ENCODE measurements at places on chromosomes 1 and 21.

DNA sequence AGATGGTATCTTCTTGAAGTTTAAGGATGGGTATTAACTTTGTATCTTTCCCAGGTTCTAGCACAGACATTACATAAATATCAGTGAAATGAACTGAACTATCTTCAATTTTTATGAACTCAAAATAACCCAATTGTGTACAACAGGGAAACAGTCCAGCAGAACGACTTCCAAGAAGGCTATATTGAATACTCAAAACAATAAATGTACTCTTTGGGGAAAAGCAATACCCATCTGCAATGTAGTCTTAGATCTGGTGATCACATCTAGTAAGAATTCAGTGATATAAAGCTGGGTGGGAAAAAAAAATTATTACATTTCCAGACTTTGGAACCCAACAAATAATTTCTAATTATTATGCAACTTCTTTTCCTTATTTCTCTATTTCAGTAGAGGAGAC lies 33.1 kb upstream of the GORAB start:
- DNase-seq: peak; percentile 72

GRCh38 chr1:72063364-72064044 lies 218.8 kb downstream of the NEGR1 start:
- no peak for DNase-seq

- no peak for DNase-seq
Observed at GRCh38 chr21:27366646-27367235, 399.9 kb upstream of the ADAMTS5 start.

GRCh38 chr1:112114540-112114939 lies 125.1 kb upstream of the KCND3 start:
- no peak for DNase-seq

DNA sequence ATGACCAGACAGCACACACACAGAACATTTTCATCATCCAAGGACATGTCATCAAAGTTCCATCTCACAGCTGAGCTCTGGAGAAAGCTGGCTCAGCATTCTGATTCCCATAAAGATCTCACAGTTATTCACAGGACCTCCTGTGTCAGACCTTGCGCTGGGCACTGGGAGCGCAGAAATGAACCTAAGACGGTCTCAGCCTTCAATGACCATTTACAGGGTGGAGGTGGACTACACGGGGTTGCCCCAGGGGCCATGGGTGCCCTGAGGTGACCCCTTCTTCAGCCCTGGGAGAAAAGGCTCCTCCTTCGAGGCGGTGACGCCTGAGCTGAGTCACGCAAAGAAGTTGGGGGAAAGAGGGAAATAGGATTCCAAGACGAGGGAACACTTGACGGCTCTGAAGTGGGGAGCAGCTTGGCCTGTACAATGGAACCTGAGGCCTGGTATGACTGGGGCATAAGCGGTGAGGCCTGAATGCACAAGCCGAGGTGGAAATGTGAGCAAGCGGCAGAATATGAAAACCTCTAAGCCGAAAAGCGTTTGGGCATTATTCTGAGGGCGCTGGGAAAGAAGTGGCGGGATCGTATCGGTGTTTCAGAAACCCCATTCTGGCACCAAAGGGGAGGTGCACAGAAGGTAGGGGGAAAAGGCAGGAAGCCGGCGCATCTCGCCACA lies 797 bp downstream of the CC2D1B start:
- DNase-seq: no peak

DNA sequence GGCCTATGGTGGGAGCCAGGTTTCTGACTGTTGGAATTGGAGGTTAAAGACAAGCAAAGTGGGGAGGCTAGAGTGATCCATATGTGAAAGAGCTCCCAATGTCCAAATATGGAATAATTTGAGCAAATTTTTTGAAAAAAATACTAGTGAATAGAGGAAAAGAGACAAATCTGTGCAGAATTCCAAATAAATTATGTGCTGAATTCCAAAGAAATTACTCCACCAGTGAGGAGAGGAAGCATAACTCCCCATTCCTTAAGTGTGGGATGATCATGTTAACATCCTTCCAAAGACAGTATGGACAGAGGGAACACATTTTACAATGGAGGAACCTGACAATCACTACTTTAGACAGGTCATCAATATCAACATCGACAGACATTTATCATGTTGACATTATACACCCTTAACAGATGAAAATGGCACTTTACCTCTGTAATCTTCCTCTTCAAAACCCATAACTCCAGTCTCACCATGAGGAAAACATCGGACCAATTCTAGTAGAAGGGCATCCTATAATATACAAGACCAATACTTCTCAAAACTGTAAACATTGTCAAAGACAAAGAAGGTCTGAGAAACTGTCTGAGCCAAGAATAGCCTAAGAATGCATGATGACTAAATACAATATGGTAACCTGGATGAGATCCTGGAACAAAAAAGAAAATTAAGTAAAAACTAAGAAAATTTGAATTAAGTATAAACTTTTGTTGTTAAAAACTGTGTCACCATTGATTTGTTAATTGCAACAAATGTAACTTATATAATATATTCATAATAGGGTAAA lies 71.5 kb upstream of the RGS4 start:
- DNase-seq: no peak

- no peak for DNase-seq
Observed at GRCh38 chr1:211535346-211535745, 43.4 kb upstream of the RD3 start.

DNA sequence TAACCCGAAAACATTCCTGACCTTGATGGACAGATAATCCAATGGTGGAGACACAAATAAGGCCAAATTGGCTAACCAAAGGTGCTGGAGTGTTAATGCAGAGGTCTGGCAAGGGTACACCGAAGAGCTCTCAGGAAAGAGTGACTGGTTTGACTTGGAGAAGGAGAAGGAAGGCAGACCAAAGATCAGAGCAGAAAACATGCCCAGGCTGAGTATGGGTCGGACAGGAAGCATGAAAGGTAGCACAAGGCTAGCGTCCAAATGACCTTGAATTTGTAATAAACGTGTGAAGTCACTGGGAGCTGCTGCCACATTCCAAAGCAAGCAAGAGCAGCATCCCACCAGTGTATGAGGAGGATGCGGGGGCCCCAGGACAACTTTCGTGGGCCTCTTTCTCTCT lies 45.7 kb downstream of the APP start:
- no peak for DNase-seq

Measured in muscle of back (tissue), 13 donors.